ENCODE measurements at places on chromosomes 12 and 14. TPM values are rescaled to one million over a fixed set of nuclear protein-coding genes. Genes with fewer than 3 reads are reported as not detected.

- DNase-seq = peak; percentile 3
Measured at GRCh38 chr12:65999564-66000280, 130.8 kb downstream of the LLPH start.

- no peak for DNase-seq
Measured at GRCh38 chr14:74240794-74241651, 1.8 kb downstream of the VSX2 start.

POTEM gene
- total RNA-seq = not detected

WSCD2 gene
- not detected for total RNA-seq
